DND-41 (cell line): ENCODE measurements at places on chromosomes 12 and 14.

- no peak for DNase-seq
Observed at GRCh38 chr14:54781961-54782750, 120.5 kb downstream of the GCH1 start.

DNA sequence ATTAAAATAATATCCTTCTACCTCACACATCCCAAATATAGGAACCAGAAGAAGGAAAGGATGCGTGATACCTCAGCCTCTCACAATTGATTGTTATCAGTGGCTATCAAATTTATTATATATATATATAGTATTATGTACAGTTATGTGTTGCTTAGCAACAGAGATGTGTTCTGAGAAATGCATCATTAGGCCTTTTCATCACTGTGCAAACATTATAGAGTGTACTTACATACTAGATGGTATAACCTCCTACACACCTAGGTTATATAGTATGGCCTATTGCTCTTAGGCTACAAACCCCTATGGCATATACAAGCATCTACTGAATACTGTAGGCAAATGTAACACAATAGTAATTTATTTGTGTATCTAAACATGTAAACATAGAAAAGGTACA is 34.0 kb downstream of the PYM1 start:
- DNase-seq = no peak

DNA sequence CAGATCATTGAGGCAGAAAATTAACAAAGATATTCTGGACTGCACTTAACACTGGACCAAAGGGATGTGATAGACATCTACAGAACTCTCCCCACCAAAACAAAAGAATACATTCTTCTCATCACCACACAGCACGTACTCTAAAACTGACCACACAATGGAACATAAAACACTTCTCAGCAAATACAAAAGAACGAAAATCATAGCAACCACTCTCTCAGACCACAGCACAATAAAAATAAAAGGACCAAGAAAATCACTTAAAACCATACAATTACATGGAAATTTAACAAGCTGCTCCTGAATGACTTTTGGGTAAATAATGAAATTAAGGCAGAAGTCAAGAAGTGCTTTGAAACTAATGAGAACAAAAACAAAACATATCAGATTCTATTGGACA is 254.0 kb upstream of the STXBP6 start:
- no peak for DNase-seq

GRCh38 chr12:76755829-76756379 is 8.0 kb upstream of the ZDHHC17 start:
- DNase-seq = no peak

- no peak for DNase-seq
Observed at GRCh38 chr14:74591899-74592298, 20.1 kb downstream of the LTBP2 start.

GRCh38 chr12:88509851-88510250 is 70.4 kb downstream of the KITLG start:
- DNase-seq = no peak

- no peak for DNase-seq
Observed at GRCh38 chr12:14655284-14655683, 41.1 kb downstream of the GUCY2C start.

DNA sequence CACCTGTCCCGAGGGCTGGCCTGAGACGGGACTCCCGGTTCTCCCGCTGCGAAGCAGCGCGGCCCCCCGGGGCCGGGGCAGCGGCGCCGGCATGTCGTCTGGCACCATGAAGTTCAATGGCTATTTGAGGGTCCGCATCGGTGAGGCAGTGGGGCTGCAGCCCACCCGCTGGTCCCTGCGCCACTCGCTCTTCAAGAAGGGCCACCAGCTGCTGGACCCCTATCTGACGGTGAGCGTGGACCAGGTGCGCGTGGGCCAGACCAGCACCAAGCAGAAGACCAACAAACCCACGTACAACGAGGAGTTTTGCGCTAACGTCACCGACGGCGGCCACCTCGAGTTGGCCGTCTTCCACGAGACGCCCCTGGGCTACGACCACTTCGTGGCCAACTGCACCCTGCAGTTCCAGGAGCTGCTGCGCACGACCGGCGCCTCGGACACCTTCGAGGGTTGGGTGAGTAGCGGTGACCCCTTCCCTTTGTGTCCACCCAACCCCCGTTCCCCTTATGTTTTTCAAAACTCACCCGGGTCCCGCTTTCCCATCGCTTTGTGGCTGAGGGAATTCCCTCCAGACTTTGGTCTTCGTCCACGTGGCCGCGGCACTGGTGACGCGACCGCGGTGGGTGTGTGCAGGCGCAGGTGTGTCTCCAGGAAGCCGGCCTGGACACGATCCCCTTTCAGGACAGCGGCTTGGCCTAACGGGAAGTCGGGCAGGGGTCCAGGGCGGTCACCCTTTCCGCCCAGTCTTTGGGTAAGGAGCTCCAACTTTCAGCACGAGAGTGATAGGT is 826 bp downstream of the PRKCH start:
- DNase-seq = peak; percentile 50

GRCh38 chr14:58701604-58702003 is 63.8 kb downstream of the DACT1 start:
- DNase-seq = no peak
